ENCODE measurements at places on chromosomes 7 and 10. TPM values are rescaled to one million over a fixed set of nuclear protein-coding genes. Genes with fewer than 3 reads are reported as not detected.

- no peak for DNase-seq
Measured at GRCh38 chr10:90937645-90938258, 16.9 kb upstream of the ANKRD1 start.

GRCh38 chr7:51644216-51644615 lies 327.6 kb upstream of the COBL start:
- no peak for DNase-seq

Gene RNF148
- 7.2 TPM for total RNA-seq

Gene MRPL32
- 46.6 TPM for total RNA-seq

Gene AKR1C4
- not detected for total RNA-seq
